Activated CD4-positive, alpha-beta T cell treated with anti-CD3 and anti-CD28 coated beads for 24 hours (primary cell): ENCODE measurements at places on chromosomes 4 and X.

GRCh38 chrX:721354-721753, 90.8 kb downstream of the SHOX start:
- DNase-seq, result no peak

- no peak for DNase-seq
These were observed 301.7 kb upstream of the CPEB2 start for GRCh38 chr4:14700544-14700943.

- no peak for DNase-seq
These were observed 128.7 kb downstream of the GABRB1 start for GRCh38 chr4:47160095-47160494.

DNA sequence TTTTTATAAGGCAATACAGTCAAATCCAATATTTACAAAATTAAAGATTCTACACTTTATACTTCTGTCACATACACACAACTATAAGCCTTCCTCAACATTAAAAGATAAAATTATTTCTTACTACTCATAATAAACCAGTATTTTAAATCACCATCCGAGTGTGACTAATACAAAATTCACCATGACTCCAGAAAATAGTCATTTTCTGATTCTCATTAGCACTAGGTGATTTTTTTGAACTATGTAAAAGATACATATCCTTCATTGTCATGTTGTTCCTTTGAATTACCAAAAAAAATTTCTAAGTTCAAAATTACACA, 646 bp upstream of the SLC7A11 start:
- DNase-seq, result no peak

- DNase-seq, result no peak
These were observed 98.1 kb upstream of the TEX13D start for GRCh38 chrX:124234348-124234747.

- DNase-seq, result no peak
These were observed 109.0 kb downstream of the ENOX2 start for GRCh38 chrX:130793975-130794374.

DNA sequence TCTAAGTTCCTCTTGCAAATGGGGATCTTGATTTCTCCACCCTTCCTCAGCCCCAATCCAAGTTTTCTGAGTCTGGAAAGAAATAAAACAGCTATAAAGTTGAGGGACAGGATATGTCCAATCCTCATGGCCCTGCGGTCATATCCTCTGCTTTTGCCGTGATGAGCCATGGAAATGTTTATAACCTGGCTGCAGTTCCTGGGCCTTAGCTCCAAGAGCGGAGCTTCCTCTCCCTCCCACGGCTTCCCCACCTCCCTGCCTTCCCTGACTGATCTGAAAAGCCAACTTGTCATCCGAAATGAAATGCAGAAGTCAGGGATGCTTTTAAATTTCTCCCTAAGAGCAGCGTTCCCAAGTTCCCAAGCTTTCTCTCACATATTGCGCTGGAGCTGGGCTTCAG, 221.5 kb upstream of the SFRP2 start:
- DNase-seq, result no peak

DNA sequence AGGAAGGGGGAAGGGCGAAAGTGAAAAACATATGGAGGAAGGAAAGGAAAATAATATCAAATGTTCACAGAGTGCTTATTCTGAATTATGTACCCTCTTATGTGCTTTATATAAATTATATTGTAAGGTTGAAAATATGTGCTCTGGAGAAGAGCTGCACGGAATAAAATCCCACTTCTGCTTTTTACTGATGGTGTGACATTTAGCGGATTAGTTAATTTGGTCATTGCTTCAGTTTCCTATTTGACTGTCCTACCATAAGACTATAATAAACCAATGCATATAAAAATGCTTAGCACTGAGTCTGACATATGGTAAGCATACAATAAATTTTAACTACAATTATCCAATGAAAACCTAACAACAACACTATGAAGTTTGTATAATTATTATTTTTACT, 86.2 kb downstream of the NPFFR2 start:
- DNase-seq, result no peak

GRCh38 chr4:125826801-125827695, 512.3 kb downstream of the FAT4 start:
- DNase-seq, result no peak

DNA sequence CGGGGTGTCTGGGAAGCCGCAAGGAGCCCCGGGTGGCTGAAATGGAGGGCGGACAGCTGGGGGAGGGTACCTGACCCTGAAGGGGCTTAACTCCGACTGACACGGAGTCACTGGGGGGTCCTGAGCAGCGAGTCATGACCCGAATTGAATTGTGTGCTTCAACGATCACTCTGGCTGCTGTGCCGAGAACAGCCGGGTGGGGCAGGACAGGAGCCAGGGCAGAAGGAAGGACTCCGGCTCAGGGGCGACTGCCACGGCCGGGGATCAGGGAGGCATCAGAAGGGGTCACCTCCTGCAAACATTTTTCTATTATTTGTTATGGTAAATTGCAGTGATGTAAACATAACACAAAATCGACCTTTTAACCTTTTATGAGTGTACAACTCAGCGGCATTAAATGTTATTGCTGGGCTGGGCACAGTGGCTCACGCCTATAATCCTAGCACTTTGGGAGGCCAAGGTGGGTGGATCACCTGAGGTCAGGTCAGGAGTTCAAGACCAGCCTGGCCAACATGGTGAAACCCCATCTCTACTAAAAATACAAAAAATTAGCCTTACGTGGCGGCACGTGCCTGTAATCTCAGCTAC, 21.6 kb downstream of the ZFYVE28 start:
- no peak for DNase-seq

DNA sequence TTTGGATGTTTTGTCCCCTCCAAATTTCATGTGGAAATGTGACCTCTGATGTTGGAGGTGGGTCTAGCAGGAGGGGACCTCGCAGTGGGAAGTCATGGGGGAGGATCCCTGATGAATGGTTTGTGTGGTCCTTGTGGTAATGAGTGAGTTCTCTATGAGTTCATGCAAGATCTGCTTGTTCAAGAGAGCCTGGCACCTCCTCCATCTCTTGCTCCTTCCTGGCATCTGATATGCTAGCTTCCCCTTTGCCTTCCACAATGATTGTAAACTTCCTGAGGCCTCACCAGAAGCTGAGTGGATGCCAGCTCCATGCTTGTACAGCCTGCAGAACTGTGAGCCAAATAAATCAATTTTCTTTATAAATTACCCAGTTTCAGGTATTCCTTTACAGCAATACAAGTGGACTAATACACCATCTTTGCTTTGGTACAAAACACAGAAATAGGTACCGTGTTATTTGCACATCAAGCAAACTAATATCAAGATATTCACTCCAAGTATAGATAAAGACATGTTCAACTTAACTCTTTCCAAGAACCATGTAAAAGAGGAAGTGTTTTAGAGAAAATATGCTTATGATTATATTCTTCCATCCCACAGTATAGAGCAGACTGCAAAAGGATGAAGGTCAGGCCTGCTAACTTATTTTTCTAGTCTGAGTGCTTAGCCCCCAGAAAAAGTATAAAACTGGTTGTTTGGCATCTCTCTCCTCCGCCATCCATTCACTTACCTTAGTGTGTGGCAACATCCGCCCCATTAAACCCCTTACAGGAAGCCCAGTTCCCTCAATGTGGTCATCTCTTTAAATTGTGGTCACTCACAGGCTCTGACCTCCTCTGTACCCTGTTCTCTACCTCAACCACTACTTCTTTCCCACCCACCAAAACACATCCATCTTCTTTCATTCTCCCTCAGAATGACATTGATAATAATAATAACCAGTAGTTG, 6.7 kb downstream of the ARAP2 start:
- DNase-seq, result no peak

DNA sequence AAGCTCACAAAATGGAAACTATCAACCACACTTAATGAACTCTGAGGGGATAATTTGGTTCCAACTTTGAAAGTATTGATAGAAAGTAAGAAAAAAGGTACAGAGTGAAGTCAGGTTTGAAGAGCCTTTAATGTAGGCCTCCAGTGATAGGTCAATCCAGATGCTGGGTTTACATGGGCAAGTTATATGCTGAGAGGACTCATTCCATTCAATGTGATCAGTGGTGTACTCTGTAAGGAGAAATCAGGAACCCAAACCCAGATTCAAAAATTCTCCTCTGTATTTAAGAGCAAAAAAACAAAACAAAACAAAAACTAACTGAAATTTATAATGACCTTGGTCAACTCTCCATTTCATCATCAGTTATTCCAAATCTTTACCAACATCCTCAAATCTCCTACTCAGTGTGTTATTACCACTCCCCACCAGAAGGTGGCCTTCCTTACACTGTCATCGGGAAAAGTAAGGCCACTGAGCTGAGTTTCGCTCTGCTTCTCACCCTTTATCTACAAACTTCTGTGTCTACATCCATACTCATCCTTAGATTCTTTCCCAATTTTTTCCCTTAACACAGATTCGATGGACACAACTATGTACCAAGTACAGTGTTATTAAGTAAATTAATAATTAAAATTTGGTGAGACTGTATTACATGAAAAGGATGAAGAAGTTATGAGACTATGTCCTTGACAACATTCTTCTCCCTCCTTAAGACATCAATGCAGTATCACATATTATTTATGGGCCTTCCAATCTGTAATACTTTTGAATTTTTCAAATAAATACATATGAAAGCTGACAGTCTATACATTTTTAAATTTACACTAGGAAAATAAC, 88.3 kb downstream of the ZAR1 start:
- peak; percentile 28 for DNase-seq

DNA sequence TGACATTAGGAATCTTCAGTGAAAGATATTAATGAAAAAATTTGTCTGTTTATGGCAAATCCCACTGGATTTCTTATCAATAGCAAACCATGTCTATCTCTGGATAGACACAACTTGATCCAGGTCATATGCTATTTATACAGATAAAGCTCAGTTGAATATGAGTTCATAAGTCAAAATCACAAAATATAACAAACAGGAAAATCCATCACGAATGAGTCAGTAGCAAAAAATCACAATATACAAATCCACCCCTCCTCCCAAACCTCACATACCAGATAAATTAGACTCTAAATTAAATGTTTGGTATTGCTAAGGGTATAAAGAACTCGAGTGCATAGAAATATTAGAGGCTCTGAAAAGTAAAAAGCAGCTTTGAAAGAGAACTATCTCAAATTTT, 420.5 kb downstream of the TLL1 start:
- no peak for DNase-seq

GRCh38 chrX:40085714-40086113, 12.0 kb downstream of the BCOR start:
- DNase-seq, result no peak

DNA sequence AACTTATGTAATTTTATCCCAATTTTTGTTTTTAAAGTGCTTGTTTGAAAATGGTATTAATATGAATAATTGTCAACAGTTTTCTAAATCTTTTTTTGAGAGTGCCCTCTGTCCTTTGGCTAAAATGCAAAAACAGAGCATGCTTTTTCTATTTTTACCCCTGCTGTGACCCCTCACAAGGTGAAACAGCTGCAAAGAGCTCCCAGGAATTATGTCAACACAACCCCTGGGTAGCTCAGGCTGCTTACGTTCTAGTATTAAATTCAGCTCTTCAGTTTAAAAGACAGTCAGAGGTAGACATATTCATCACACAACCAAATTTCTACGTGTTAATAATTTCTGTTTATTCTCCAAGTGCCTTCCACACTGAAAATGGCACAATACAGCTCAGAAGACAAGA, 367.5 kb downstream of the PRDM5 start:
- DNase-seq, result no peak

DNA sequence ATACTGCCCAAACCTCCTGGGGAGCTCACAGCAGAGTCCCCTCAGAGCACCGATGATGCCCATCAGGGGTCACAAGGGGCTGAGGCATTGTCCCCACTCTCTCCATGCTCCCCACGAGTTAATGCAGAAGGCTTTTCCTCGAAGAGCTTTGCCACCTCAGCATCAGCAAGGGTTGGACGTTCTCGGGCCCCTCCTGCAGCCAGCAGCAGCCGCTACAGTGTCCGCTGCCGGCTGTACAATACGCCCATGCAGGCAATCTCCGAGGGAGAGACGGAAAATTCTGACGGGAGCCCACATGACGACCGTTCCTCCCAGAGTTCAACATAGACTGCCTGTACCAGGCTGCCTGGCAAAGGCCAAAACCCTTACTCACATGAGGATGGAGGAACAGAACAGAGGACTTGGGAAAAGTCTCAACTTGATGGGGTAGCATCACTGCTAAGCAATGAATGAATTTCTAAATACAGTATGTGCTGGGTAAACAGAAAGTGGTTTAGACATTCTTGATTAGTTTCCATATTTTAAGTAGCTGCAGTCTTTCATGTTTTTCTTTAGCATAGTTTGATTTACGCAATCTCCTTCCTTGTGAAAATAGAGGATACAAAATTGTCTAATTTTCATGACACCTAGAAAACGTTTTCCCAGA, 5.0 kb upstream of the SCML1 start:
- DNase-seq, result no peak

DNA sequence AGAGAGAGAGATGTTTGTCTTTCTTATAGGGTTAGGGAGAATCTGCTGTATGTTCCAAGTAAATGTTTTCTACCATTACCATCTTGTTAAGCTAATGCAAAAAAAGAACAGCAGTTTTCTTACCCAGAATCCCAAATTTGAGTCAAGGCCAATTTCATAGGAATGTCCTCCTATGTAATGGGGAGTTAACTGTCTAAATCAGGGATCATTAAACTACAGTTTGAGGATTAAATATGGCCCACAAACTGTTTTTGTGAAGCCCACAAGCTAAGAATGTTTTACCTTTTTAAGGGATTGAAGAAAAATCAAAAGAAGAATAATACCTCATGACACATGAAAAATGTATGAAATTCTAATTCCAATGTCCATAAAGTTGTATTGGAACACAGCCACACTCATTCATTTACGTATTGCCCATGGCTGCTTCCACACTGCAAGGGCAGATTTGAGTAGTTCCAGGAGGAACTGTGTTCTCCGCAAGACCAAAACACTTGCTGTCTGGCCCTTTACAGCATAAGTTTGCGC, 113.2 kb upstream of the SPRY1 start:
- DNase-seq, result no peak

GRCh38 chrX:148601034-148601433, 100.6 kb downstream of the AFF2 start:
- DNase-seq, result no peak

GRCh38 chr4:110119880-110120279, 78.5 kb downstream of the ELOVL6 start:
- DNase-seq, result no peak

- no peak for DNase-seq
These were observed 39.5 kb downstream of the USP38 start for GRCh38 chr4:143224255-143224654.

DNA sequence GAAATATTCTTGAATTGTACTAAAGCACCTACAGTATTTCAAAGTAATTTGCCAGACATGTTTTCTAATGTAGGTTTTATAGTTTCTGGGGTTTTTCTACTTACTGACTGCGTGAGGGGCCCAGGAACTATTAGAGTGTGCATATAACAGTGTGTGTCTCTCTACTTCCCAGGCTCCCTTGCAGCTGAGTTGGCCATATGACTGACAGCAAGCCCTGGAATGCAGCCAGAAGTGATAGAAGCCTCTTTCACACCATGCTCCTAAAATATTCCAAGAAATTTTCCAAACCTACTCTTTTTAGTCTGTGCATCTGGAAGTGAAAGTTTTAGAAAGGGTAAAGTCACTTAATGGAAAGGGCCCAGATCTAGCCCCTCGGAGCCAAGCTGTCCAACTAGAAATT, 96.7 kb upstream of the SLC7A11 start:
- DNase-seq, result no peak

GRCh38 chr4:115453416-115453815, 340.0 kb upstream of the NDST4 start:
- no peak for DNase-seq

- no peak for DNase-seq
These were observed 24.1 kb upstream of the TMEM150C start for GRCh38 chr4:82585690-82586435.
